ENCODE measurements at places on chromosomes 2 and 18.

DNA sequence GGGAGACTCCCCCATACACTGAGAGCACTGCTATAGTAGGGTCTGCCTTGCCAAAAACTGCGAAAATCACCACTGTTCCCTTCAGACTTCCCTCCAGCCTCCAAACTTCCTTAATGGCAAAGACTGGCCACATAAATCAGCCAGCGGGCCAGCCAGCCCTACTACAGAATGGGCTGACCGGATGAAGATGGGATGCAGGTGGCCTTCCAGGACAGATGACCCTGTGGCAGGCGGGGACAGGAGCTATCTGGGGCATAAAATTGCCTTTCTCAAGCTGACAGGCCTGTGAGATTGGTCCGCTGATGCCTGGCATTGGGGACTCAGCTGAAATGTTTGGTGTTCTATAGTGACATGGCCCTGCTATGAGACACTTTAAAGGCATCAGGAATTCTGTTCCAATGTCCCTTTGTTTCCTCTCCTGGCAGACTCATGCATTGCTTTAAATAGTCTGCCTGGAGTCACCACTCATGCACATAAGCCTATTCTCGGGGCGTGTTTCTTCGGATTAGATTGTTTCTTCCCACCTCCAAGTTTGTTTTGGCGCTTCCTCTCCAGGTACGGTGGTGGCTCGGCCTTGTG, 135.9 kb downstream of the ALPK2 start:
- peak; percentile 54 for DNase-seq

- no peak for DNase-seq
Measured at GRCh38 chr2:196263181-196263747, 91.9 kb upstream of the STK17B start.

DNA sequence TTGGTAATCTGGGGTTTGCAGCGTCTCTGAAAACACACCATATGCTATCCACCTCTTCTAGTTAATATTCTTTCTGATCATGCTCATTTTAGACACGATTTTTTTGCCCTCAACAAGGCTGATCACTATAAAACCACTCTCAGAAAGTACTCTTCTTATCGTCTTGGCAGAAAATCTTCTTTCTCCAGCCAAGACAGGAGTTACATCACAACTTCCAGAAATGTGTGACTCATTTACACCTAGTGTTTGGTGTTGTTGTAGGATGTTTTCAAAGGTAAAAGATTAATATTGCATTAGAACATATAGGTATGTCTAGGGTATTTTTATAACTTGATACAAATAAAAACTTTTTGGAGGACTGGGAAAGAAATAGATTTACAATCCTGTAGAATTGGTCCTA, 138.5 kb upstream of the NETO1 start:
- DNase-seq: no peak

DNA sequence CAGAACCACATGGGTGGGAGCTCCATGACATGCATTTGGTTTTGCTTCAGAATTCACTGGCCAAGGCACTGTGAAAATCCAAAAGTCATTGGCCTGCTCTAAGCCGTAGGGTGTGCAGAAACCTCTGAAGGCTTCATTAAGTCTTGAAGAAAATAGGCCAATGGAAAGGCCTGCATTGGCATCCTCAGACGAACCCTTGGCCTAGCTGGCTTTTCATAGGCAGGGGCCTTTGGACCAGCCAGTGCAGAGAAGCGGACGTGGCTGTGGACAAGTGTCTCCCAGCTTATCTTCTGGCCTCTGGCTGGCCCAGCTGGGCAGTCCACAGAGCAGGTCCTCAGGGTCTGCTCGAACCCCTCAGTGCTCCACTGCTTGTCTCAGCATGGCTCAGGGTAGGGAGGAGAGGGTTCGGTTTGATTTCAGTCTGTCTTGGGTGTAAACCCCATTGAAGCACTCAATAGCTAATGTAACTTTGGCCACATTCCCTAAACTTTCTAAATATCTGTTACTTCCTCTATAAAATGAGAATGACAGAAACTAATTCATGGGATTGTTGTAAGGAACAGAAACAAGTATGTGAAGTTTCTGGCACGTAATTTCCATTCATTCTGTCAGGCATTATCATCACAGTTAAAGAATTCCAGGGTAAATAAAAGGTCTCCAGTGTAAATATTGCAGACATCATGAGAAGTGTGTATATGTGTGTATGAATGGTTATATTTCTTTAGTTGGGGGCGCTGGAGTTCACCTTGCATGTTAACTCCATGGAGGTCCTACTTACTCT, 125.5 kb downstream of the TFCP2L1 start:
- DNase-seq: no peak

- no peak for DNase-seq
Measured at GRCh38 chr2:3186766-3187165, 190.9 kb downstream of the EIPR1 start.

DNA sequence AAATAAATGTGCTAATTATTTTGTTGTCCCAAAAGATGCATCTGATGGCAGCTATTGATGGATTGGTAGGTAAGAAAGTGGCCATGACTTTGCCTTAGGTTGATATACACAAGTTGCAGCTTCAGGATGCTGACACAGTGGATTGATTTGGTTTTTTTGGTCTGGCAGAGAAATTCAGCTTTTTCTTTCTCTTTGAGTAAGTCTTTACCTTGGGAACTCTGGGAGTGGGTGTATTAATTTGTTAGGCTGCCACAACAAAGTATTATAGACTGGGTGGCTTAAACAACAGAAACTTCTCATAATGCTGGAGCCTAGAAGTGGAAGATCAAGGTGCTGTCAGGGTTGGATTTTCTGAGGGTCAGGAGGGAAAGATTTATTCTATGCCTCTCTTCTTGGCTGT, 19.8 kb upstream of the ICOS start:
- DNase-seq: no peak

DNA sequence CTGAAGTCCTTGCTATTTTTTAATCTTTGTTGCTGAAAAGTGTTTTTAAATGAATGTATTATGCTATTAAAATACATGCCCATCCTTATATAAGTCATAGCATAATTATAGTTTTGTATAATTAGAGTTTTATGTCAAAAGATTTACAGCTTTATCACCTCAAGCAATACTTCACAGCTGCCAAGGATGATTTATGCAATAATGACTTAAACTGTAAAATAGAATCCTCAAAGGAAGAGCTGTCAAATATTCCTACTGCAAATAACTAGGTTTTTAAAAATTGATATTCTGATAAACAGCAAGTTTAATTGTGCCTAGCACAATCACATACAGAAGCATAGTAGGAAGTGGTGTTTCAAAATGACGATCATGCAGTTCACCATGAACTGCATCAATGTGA, 5.2 kb downstream of the KCNH7 start:
- DNase-seq: no peak

Measured in cerebellar nuclear complex (tissue), 1 donor.